ENCODE measurements at places on chromosomes 13 and 19.

DNA sequence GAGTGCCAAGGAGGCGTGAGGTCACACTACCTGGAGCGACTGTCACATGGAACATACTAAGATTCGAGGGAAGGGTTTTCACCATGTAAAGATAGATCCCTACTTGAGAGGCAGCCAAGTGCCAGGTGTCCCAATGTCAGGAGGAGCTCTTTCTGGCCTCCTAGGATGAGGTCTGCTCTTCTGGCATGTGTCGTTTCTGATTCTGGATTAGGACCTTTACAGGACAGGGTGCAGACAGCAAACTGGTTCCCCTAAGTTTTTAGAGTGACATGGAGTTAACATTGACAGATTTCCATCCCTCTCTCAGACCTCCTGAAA is 75.3 kb downstream of the ZNF536 start:
- no peak for DNase-seq

DNA sequence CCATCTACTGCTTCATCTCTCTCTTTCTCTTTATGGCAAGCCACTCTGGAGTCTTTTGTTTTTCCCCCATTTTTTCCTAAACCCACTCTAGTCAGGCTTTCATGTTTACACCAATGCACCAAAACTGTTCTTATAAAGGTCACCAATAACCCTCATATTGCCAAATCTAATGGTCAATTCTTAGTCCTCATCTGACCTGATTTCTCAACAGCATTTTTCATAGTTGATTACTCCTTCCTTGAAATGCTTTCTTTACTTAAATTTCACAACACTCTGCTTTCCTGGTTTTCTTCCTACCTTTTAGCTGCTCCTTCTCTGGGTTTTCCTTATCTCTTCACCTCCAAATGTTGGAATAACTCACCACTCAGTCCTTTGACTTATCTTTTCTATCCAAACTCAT is 47.9 kb downstream of the MICU2 start:
- no peak for DNase-seq

DNA sequence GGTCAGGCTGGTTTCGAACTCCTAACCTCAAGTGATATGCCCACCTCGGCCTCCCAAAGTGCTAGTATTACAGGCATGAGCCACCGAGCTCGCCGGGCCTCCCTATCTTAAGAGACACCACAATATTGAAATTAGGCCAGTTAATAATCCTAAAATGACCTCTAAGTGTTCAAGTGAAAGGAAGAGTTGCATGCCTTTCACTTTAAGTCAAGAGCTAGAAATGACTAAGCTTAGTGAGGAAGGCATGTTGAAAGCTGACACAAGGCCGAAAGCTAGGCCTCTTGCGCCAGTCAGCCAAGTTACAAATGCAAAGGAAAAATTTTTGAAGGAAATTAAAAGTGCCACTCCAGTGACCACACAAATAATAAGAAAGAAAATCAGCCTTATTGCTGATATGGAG is 144.5 kb upstream of the FNDC3A start:
- no peak for DNase-seq

DNA sequence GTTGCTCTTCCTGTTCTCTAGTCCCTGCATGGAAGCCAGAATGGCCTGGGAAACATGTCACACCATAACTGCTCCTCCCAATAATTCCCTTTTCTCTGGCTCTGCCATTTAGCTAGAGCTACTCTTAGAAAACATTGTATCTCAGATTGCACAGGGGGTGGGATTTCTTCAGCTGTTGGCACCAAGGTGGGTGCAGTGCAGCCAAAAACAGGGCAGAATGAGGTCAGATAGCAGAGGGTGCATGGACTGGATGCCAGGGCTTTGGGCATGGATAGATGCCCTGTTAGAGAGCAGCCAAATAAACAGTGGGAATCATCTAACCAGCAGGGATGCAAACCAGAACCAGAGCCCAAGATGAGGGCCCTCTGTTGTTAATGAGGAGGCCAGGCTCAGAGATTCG is 4.9 kb upstream of the AMER2 start:
- no peak for DNase-seq

GRCh38 chr13:101487438-101487830 is 35.0 kb downstream of the ITGBL1 start:
- DNase-seq: no peak

DNA sequence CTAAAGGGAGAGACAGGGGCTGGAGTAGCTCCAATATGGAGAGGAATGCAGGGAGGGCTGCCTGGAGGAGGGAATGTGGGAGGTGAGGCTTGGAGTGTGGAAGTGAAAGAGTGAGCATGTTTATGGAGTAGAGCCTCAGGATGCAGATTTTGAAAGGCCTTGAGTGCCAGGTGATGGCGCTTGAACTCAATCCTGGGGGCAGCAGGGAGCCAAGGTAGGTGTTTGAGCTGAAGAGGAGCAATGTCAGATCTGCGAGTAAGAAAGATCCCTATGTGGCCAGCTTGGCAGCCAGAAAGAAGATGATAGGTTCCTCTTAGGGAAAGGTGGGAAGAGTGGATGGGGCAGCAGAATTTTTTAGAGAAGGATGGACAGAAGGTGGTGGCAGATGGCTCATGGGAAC is 40.3 kb downstream of the CYP4F22 start:
- DNase-seq: no peak

DNA sequence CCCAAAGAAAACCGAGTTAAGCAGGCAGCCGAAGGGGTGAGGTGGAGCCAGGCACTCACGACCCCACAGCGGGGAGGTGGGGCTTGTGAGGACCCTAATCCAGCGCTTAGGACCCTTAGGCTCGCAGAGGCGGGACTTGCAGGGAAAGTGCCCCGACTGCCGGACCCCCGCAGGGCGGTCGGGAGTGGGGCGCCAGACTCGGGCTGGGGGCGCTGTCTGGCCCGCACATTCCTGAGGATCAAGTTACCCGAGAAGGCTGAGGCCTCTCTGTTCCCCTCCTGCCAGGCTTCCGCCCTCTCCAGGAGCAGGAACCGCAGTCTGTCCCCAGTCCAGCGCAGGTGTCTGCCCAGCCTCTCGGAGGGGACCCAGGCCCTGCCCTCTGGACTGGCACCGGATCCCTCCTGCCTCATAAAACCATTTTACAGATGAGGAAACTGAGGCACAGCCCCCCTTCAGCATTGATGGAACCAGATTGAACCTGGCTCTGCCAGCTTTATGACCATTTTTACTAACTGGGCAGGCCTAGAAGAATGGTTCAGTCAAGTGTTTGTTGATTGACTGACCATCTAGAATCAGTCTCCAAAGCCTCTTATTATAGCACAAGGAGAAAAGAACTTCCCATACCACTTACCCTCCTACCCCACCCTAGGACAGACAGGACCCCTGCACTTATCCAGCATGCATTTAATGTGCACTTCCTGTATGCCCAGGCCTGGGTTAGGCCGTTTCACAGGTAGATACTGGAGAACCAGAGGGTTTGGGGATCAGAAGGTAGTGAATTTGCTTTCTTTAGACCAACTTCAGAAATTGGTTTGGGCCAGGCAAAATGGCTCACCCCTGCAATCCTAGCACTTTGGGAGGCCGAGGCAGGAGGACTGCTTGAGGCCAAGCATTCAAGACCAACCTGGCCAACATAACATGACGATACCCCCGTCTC is 6.7 kb upstream of the JUND start:
- DNase-seq: no peak

- no peak for DNase-seq
Observed at GRCh38 chr13:74110053-74110452, 24.2 kb downstream of the KLF12 start.

DNA sequence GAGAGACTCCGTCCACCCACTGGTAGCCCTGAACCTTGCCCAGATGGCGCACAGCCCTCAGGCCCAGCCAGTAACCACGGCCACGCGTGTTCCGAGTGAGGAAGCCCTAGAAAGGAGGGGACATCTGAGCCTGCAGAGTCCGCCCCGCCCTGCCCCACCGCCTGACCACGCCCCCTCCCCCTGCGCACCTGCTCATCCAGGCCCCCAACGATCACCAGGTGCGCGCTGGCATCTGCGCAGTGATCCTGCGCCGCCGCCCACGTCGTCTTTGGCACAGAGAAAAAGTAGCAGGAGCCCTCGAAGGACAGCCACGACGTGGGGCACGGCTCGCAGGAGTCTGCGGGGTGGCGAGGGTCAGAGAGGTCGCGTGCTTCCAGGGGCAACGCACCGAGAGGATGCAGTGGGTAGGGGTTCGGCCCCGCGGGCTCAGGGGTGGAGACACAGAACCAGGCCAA is 2.1 kb downstream of the CLEC4G start:
- DNase-seq: no peak

- DNase-seq: no peak
Observed at GRCh38 chr13:39965309-39965708, 309.8 kb downstream of the COG6 start.

DNA sequence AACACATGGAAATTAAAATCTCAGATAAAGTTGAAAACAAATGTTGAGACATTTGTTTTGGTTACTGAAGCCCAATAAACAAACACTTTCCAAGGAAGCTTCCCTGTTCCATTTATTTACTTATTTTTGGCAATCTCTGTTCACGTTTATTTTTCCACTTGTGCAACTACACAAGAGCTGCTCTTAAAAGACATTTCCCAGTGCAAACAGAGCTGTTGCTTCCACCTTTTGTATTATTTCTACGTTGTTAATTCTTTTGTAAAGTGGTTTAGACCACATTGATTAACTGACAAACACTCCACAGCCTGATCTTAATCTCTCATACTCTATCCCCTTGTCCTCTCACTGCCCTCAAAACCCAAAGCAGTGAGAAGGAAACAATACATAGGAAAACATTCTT is 757.6 kb downstream of the LIG4 start:
- DNase-seq: no peak

DNA sequence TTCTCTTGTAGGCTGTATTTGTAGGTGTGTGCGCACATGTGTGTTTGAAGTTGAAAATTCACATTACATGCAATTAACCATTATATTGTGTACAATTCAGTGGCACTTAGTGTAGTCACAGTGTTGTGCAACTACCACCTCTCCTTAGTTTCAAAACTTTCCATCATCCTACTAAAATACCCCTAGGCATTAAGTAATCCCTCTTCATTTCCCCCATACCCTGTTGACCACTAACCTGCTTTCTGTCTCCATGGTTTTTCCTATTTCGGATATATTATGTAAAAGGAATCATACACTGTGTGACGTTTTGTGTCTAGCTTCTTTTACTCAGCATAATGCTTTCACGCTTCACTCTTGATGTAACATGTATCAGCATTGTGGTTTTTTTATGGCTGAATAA is 16.1 kb downstream of the LSM14A start:
- no peak for DNase-seq

DNA sequence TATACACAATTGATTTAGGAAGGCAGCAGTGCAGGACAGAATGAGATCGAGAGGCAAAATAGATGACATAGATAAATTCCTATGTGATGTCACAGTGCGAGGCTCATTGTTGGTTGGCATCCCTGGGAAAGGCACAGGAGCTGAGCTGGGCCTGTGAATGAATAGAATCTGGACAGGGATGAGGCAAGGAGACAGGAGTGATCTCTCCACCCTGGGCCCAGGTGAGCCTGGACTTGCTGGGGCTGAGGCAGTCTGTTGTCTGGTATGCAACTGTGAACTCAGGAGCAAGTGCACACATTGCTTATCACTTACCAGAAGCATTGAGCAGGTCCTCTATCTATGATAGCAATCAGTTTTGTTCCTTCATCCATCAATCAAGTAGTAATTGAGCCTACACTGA is 48.2 kb upstream of the ESD start:
- no peak for DNase-seq

DNA sequence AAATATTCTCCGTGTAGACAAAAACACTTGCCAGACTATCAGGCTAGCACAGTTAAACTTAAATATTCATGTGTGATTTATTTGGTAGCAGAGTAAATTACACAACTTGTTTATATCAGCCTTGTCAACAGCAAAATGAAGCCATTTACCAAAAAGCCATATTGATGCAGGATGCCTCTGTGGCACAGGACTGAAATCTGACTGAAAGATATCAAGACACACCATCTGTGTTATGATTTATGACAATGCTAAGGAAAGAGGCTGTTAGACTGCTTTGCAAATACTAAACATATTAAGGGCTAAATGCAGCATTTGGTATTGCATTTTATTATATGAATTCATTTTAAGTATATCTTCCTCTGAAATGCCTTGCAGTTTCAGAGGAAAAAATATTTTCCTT is 44.8 kb upstream of the FNDC3A start:
- no peak for DNase-seq

DNA sequence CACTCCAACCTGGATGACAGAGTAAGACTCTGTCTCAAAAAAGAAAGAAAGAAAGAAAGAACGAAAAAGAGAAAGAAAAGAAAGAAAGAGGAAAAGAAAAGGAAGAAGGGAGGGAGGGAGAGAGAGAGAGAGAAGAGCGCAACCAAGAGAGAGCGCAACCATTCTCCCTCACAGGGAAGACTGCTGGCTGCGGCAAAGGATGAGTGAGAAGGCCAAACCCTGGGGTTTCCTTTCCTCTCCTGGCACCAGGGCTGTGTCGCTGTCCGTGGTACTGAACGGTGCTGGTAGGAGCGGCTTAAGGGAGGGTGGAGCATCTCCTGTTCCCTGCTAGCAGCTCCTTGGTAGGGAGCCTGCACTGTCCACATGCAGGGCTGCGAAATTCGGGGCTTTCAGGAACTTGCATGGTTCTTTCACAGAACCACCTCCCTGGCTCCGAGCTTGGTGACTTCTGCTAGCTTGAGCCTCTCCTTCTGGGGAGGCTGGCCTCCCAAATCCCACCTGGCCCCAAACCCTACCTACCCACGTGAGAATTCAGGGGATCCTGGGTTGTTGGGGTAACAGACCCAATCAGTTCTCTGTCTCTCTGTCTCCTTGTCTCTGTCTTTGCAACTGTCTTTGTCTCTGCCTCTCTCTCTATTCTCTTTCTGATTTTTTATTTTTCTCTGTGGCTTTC is 51.1 kb upstream of the ZNRF4 start:
- DNase-seq: peak; percentile 7

DNA sequence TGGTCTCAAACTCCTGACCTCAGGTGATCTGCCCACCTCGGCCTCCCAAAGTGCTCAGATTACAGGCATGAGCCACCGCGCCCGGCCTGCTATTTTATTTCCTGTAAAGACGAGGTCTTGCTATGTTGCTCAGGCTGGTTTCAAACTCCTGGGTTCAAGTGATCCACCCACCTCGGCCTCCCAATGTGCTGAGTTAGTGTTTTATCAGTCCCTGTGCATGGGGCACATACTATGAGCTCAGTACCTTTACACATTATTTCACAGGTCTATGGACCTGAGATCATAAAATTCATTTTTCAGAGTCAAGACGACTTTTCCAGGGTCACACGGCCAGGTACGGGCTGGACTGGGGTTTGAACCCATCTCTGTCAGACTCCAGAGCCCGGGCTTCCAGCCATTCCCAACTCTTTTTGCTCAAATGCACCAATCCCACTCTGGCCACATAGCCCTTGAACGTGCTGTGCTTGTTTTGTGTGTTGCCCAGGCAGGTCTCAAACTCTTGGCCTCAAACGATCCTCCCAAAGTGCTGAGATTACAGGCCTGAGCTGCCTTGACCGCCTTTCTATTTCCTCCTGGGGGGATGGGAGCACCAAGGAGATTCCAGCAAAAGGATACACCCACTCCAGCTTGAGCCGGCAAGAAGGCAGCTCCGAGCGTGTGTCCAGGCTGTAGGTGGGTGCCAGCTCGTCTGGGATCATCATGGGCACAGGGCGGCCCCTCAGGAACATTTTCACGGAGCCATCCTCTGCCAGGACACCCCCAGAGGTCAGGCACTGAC is 1.1 kb downstream of the EML2 start:
- no peak for DNase-seq

- no peak for DNase-seq
Observed at GRCh38 chr13:48232420-48233045, 473 bp upstream of the ITM2B start.

Measured in activated T-helper 1 cell treated with anti-CD3 and anti-CD28 coated beads, Interleukin-2, amount 50 U/mL, for 16 hours (primary cell).